GDM1 (cell line): ENCODE measurements at places on chromosomes 4 and X.

GRCh38 chr4:39323821-39324220 is 42.3 kb downstream of the RFC1 start:
- no peak for DNase-seq

- DNase-seq = no peak
Observed at GRCh38 chr4:180304321-180304720, 1938.9 kb upstream of the TENM3 start.

GRCh38 chr4:73674451-73674919 is 54.2 kb upstream of the RASSF6 start:
- no peak for DNase-seq

GRCh38 chrX:134460862-134461220 is 876 bp downstream of the HPRT1 start:
- no peak for DNase-seq

DNA sequence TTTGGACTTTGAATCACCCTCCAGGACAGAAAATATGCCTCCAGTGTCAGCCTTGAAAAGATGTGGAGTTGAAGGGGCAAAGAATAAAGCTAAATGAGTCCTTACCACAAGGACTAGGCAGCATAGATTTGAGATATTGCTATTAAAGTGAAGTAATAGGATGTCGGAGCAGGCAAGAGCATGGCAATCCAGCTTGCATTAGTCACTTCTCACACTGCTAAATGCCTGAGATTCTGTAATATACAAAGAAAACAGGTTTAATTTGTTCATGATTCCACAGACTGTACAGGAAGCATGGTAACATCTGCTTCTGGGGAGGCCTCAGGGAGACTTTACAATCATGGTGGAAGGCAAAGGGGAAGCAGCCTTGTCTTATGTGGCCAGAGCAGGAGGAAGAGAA is 109.8 kb upstream of the PCDH7 start:
- DNase-seq = no peak

DNA sequence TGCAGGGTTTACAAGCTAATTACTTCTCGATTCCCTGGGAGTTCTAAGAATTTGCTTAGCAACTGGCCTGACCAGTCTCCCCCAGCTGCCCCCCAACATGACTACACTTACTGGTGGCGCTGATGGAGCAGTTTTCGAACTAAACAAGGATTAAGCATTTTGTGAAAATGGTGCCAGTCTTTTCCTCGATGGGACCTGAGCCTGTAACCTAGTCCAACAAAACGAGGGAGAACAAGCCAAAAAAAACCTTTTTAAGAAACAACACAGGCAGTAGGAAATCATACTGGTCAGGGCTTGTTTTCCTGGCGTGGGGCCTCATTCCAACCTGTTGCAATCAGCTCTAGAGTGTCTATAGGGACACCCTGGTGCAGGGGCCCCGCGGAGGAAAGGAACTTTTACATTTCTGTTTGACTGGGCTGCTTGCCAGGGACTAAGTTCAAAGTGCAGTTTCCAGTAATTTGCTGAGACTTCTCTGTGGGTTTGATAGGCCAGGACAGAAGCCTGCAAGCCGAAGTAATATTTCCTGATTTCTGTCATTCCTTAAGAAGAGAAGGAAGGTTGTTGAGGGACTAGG is 158.7 kb downstream of the SPRY1 start:
- DNase-seq = peak; percentile 33
